ENCODE measurements at places on chromosomes 13 and 19. TPM values are rescaled to one million over a fixed set of nuclear protein-coding genes. Genes with fewer than 3 reads are reported as not detected.

MCEMP1 gene
- not detected for total RNA-seq

RASAL3 gene
- 104 TPM for total RNA-seq

PSMC4 gene
- 159 TPM for total RNA-seq

PSG4 gene
- not detected for total RNA-seq

GSK3A gene
- 50.8 TPM for total RNA-seq

CYP2A6 gene
- total RNA-seq = not detected

TOMM40 gene
- 215 TPM for total RNA-seq

C13orf46 gene
- 0.59 TPM for total RNA-seq

PLPP2 gene
- total RNA-seq = not detected

GPR18 gene
- total RNA-seq = 13.7 TPM

NAXD gene
- 19.6 TPM for total RNA-seq

IGFL2 gene
- not detected for total RNA-seq

CPT1C gene
- 0.32 TPM for total RNA-seq

NMRK2 gene
- not detected for total RNA-seq

WDR83 gene
- 22.4 TPM for total RNA-seq

CBLC gene
- total RNA-seq = not detected

PRX gene
- total RNA-seq = 0.84 TPM

EXOC3L2 gene
- total RNA-seq = not detected

POSTN gene
- not detected for total RNA-seq

A1BG gene
- total RNA-seq = 16.7 TPM

CYP2F1 gene
- total RNA-seq = not detected

KHSRP gene
- total RNA-seq = 453 TPM

ZNF154 gene
- total RNA-seq = 5.0 TPM

Data from activated CD8-positive, alpha-beta memory T cell treated with anti-CD3 and anti-CD28 coated beads for 36 hours (primary cell).